ENCODE measurements at places on chromosomes 2 and 18.

- DNase-seq = no peak
Measured at GRCh38 chr2:168748461-168748860, 54.0 kb upstream of the NOSTRIN start.

- DNase-seq = peak; percentile 31
Measured at GRCh38 chr18:60246606-60247005, 126.0 kb downstream of the MC4R start.

DNA sequence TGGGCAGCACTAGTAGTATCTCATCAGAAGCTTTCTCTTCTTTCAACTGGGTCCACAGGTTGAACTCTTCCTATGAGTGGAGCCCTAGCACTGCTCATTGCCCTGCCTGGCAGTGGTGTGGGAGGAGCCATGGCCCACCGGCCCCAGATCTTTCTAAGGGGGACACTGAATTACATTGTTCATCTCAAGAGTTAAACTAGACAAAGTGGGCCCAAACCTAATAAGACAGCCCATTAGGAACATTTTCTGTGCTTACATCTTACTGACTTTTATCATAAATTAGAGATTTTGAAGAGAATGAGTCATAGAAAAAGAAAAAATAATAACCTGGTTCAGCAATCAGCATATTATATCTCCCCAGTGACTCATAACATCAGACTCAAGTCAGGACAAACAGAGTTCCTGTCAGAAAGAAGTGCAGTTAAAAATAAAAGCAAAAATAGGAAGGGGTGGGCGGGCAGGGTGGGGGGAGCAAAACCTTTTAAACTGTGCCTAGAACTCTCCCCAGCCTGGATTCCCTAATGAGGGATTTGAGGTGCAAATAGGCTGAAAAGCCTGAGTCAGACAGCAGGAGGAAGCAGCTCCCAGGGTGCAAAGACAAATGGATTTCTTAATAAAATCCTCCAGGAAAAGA, 161.6 kb upstream of the TRIB2 start:
- no peak for DNase-seq

DNA sequence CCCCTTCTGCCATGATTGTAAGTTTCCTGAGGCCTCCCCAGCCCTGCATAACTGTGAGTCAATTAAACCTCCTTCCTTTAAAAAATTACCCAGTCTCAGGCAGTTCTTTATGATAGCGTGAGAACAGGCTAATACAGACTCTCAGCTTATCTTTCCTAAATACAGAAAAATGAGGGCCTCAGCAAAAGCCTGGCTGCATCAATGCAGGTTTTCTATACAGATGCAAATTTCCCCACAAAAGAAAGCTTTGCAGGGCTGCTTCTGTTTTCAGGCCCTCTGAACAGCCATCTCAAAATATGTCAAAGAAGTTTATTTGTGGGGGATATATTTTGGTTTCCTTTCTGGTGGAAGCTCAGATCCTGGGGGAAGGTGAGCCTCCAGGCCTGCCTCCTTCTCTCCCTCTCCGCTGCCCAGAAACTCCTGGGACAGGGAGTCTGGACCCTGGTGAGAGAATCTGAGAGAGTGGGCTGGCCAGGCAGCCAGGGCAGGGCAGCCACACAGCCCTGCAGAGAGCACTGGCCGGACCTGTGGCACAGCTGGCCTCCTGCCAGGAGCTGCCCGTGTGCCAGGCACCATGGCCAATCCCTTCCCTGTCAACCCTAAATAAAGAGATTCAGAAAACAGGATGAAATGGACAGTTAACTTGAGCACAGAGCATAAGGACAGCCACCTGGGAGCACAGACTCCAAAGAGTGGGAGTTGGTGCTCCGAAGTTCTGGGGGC, 21.6 kb upstream of the AGXT start:
- DNase-seq = no peak

- DNase-seq = no peak
Measured at GRCh38 chr18:21393986-21394385, 152.0 kb downstream of the GREB1L start.

- no peak for DNase-seq
Measured at GRCh38 chr2:232533944-232534710, 5.4 kb upstream of the CHRNG start.

DNA sequence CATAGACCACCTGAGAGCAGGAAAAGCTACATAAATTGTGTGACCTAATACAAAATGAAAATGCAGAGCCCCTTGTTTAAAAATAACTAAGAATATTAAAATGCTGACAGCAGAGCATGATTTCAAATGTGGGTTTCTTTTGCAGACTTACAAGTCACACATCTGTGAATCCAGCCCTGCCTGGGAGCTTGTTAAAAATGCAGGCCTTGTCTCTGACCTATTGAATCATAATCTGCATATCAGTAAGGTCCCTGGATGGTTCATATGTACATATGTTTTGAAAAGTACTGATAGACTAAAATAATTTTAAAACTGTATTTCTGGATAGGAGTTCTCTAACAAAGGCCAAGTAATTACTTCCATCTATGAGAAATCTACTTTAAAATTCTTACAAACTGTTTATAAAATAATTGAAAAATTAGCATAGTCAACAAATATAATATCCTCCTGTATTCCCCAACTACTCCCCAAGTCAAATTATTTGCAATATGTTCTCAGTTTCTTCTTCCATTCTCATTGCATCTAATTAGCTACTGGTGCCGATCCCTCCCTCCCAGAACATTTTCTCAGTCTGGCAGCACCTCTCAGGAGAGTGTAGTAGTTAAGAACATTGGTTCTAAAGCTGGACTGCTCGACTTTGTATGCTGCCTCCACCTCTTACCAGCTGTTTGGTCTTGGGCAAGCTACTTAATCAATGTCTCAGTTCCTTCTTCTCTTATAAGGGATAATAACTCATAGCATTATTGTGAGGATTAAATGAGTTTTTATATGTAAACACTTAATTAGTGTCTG, 1040.4 kb upstream of the CDH2 start:
- no peak for DNase-seq

GRCh38 chr2:14602309-14602708, 30.2 kb upstream of the LRATD1 start:
- no peak for DNase-seq

GRCh38 chr18:7516266-7517117, 50.6 kb upstream of the PTPRM start:
- no peak for DNase-seq

DNA sequence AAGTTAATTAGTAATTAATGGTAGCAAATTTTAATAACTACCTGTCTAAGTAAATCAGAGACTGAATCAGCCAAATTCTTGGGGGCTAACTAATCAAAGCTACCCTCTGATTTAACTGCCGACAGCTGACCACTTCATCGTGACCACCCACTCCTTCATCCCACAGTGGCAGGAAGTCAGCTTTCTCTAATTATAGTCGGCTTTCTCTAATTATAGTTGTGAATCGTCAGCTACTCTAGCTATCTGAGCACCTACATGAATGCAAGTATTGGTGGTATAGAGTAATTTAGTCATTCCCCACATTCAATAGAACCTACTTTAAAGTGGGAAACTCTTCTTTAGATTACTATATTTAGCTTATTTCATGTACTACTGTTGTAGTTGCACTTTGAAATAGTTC, 185.5 kb downstream of the PTGR3 start:
- DNase-seq = no peak

DNA sequence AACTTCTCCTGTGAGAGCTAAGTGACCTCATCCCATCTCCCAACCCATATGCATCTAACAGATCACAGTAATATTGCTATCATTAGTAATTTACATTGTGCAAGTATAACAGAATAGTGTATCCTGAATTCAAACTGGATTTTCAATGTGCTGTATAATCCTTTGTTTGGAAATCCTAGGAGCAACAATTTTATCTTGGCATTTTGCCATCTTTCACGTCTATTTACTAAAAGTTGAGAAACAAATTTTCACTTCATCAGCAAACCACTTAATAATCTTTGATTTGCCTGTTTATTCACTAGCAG, 3.8 kb downstream of the HNRNPLL start:
- DNase-seq = no peak

DNA sequence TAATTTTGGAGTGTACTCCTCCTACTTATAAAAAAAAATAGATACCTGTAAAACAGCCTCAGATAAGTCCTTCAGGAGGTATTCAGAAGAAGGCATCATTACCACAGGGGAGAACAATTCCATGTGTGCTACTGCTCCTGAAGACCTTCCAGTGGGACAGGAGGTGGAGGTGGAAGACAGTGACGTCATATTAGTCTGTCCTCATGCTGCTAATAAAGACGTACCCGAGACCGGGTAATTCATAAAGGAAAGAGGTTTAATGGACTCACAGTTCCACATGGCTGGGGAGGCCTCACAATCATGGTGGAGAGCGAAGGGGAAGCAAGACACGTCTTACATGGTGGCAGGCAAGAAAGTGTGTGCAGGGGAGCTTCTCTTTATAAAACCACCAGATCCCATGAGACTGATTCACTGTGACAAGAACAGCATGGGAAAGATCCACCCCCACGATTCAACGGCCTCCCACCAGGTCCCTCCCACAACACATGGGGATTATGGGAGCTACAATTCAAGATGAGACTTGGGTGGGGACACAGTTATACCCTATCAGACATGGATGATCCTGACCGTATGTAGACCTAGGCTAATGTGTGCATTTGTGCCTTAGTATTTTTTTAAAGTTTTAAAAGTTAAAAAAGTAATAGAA, 98.4 kb downstream of the NDUFA10 start:
- DNase-seq = no peak

GRCh38 chr2:16588565-16588964, 77.1 kb downstream of the CYRIA start:
- no peak for DNase-seq

DNA sequence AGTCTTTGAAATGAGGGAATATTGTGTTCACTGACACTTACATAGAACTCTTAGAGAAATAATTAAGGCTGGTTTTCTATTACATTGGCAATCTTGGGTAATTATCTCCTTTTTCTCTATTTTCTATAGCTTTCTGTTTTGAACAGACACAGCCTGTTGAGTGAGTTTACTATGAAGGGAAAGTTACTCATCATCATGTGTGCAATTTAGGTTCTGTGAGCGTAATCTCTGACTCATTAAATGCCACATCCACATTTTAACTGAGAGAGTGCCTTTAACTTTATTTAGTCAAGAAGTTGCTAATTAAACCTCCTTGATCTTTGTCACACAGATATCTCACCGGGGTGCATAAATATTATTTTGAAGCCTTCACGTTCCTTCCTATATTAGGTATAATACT, 174.0 kb upstream of the SLC8A1 start:
- DNase-seq = no peak

DNA sequence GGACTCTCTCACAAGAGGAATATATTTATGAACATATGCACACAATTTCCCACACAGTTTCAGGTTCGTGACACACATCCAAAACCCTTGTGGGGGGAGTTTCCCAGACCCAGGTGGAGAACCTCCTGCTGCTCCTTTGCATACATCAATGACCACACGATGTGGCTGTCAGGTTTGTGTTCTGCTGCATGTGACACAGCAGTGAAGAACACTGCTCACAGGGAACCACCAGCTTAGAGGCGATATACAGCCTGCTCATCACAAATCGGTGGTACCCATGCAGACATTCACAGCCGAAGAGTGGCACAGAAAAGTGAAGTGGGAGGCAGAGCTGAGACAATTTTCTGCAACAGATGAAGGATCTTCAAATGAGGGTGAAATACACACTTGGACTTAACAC, 175.6 kb upstream of the ZFP36L2 start:
- DNase-seq = peak; percentile 96

GRCh38 chr2:103002954-103003353, 241.1 kb downstream of the TMEM182 start:
- DNase-seq = no peak

- no peak for DNase-seq
Measured at GRCh38 chr2:37560863-37561614, 110.4 kb downstream of the CDC42EP3 start.

DNA sequence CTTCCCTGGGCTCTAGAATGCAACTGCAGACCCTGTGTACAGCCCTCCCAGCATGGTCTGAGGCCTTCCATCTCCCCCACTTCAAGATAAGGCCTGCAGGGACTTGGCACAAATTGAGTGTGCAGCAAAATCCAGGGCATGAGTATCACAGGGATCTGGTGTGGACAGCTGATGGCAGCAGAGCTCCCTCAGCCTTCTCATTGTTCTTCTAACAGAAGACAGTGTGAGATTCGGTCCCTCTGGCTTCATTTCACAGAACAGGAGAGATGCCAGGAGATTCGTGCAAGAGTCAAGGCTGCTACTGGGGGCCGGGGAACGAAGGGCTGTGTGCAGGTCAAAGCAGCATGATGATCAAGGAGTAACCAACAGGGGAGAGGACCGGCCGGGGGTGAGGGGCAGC, 85.8 kb downstream of the UXS1 start:
- no peak for DNase-seq

- DNase-seq = no peak
Measured at GRCh38 chr18:33716061-33716683, 138.2 kb downstream of the ASXL3 start.

- no peak for DNase-seq
Measured at GRCh38 chr2:175805442-175806124, 196.5 kb downstream of the LNPK start.

DNA sequence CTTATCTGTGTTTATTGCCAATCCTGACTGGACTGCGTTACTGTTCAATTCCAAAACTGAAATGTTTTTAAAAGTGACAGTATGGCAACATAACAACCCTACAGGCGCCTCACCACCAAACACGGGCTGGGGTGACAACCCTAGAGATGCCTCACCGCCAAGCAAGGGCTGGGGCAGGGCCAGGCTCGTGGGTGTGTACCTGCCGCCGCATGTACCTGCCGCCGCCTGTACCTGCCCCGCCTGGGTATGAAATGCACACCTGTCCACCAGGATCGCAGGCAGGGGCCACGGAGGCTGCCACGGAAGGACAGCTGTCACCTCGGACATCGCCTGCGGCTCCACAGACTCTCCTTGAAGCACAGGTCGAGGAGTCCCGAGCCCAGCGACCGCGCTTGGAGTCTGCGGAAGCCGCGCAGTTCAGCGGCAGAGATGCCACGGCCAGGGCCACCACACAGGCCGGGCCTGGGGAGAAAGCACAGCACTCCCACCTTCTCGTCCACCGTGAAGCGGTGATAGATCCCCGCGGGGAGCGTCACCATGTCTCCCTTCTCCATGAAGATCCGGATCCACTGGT, 18.9 kb downstream of the ADI1 start:
- DNase-seq = no peak

- no peak for DNase-seq
Measured at GRCh38 chr18:74465775-74466174, 8.7 kb upstream of the DIPK1C start.

DNA sequence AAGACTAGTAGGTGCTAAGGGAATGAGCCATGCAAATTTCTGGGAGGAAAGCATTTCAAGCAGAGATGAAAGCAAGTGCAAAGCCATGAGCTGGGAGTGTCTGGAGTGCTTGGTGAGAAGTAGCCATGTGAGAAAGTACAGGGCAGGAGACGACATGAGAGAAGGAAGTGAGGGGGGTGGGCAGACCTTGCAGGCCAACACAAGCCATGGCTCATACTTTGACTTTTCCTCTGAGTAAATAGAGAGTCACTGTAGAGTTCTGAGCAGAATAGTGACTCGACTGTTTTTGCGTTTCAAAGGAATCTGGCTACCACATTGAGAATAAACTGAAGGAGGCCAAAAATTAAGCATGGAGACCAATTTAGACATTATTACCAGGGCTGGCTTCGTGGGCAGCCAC, 42.2 kb downstream of the SCN2A start:
- no peak for DNase-seq

- DNase-seq = no peak
Measured at GRCh38 chr2:142076317-142076716, 54.5 kb downstream of the LRP1B start.

Measured in GM12864 (cell line).